ENCODE measurements at places on chromosomes 4 and X. TPM values are rescaled to one million over a fixed set of nuclear protein-coding genes. Genes with fewer than 3 reads are reported as not detected.
A peak's percentile ranks its signal among the peaks of the same experiment; 100 is the strongest.

GRCh38 chrX:106484233-106484632 lies 127.5 kb upstream of the RADX start:
- DNase-seq: no peak

- DNase-seq: peak; percentile 81
These were observed 39.8 kb upstream of the TMEM131L start for GRCh38 chr4:153426207-153426885.

DNA sequence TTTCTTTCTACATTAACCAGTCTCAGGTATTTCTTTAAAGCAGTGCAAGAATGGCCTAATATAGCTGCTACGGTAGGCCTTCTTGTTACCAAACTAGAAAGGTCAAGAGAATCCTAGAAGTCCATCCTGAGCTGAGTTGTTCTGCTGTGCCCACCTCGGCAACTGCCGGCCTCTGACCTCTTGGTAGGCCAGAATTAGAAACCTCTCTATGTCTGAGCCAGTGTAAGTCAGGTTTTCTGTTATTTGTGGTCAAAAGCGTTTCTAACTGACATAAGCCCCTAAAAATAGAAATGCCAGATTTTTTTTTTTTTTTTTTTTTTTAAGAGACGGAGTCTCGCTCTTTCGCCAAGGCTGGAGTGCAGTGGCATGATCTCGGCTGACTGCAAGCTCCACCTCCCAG lies 43.1 kb downstream of the SOWAHB start:
- DNase-seq: no peak

DNA sequence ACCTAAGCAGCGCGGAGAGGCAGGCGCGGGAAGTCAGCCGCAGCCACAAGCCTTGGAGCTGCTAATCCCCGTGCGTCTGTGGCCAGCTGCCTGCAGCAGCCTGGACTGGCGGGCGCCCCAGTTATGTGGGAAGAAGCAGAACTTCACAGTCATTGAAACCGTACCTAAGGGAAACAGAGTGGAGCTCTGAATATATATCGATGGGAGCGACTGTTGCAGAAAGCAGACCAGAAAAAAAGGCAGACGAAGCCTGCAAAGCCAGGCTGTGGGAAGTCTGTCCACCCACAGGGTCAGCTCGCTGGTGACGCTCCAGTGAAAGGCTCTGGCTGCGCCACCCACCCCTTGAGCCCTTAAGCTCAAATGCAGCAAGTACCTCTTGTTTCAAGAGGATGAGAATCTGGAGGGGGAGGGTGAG lies 24.7 kb downstream of the KCNE5 start:
- DNase-seq: no peak

DNA sequence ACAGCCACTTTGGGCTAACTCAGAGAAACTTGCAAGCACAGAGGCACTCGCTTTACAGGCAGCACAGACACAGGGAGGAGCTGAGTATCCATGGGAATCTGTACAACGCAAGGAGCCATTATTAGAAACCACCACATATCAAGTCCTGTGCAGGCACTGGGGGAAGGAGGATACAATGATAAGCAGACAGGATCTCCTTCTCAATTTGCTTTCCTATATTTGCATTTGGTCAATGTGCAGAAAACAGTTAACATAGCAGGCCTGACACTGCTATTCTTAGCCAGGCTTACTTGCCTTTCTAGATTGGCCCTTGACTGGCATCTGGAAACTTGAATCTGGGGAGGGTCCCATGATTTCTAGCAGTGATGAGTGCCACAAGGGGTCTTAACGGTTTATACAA lies 65.8 kb downstream of the TEC start:
- no peak for DNase-seq

GRCh38 chr4:56658528-56658927 lies 22.6 kb downstream of the HOPX start:
- no peak for DNase-seq

TLR10 gene
- 4.4 TPM for polyA plus RNA-seq

DNA sequence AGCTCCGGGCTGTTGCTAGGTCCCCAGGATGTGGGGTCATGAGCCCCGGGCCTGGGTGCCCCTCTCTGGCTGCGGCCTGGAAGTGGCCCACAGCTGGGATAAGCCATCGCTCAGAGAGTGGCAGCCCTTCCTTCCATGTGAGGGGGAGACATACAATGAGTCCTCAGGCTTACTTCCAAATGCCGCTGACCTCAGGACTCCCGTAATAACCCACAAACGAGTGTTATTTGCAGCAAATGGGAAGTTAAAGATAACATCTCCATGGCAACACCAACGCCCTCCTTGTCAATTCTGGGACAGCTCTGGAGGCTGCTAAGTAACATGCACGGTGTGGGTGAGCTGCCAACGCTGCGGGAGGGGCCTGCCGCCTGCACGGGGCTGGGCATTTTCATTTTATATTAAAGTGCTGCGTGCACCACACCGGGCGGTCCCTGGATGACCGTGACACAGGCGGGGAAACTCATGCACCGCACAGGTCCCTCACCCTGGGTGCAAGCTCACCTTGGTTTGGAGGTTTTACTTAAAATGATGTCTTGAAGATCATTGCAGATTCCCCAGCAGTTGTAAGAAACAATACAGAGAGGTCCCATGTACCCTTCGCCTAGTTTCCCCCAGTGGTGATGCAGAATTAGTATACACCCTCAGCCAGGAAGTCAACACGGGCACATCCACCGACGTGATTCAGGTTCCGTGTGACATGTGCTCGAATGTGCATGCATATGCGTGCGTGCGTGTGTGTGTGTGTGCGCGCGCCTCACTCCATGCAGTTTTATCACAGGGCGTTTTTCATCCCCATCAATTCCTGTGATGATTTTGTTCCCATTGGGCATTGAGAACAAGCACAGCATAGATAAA lies 79.4 kb downstream of the ABLIM2 start:
- DNase-seq: no peak

F8A3 gene
- polyA plus RNA-seq: 4.4 TPM

GRCh38 chr4:159946983-159947615 lies 844.2 kb downstream of the RAPGEF2 start:
- peak; percentile 3 for DNase-seq

GRPEL1 gene
- 20.4 TPM for polyA plus RNA-seq

DNA sequence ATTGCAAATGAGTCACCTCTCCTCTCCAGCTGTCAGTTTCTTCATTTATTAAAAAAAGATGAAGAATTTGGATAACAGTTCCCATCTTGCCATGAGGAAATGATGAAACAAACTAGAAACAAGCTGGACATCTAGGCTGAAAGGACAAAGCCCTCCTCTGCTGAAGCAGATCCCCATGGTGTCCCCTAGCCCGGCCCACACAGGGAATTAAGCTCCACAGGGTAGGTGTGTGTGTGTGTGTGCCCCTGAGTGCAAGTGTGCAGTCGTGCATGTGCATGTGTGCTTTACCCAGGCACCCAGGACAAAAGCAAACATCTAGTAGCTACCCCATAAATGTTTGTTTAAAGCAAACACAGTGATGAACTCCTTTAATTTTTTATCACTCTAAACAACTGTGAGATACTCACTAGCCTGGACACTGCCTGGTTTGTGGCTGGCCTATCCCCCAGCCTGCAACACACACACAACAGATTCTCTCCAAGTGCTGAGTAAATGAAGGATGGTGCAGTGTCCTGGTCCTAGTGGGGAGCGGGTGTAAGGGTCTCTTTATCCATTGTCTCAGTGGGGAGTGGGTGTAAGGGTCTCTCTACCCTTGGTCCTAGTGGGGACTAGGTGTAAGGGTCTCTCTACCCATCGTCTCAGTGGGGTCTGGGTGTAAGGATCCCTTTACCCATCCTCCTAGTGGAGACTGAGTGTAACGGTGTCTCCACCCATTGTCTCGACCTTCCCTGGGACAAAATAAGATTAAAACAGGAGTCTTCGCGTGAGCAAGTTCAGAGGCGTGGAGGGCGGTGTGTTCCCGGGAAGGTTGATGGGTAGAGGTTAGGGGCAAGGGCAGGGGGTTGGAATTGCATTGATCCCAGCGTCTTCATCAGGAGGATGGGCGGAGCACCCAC lies 688 bp upstream of the EVC start:
- DNase-seq: no peak

GRCh38 chrX:2799369-2799768 lies 29.4 kb upstream of the GYG2 start:
- no peak for DNase-seq

DNA sequence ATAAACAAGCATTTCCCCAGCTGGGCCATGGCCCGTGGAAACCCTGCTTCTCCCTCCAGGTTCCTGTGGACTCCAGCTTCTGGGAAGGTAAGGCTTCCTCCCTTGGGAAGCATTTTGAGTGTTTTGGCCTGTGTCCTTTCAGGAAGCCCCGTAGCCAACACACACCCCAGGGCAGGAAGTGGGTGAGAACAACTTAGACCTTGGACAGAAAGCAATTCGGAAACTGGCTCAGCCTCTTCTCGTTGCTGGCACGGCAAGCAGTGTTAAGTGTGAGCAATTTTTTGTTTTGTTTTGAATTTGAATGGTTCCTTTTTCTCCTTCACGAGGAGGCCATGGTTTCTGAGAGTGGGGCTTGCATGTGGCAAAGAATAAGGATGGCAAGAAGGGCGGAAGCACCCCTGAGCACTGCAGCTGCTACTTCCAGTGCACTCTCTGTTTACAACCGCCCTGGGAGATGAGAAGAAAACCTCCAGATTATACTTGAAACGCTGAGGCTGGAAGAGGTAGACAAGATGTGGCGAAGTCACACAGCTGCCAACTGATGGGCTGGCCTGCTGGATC lies 14.1 kb upstream of the CYTL1 start:
- peak; percentile 82 for DNase-seq

- DNase-seq: no peak
These were observed 455.3 kb downstream of the ACTRT1 start for GRCh38 chrX:127596882-127597281.

DNA sequence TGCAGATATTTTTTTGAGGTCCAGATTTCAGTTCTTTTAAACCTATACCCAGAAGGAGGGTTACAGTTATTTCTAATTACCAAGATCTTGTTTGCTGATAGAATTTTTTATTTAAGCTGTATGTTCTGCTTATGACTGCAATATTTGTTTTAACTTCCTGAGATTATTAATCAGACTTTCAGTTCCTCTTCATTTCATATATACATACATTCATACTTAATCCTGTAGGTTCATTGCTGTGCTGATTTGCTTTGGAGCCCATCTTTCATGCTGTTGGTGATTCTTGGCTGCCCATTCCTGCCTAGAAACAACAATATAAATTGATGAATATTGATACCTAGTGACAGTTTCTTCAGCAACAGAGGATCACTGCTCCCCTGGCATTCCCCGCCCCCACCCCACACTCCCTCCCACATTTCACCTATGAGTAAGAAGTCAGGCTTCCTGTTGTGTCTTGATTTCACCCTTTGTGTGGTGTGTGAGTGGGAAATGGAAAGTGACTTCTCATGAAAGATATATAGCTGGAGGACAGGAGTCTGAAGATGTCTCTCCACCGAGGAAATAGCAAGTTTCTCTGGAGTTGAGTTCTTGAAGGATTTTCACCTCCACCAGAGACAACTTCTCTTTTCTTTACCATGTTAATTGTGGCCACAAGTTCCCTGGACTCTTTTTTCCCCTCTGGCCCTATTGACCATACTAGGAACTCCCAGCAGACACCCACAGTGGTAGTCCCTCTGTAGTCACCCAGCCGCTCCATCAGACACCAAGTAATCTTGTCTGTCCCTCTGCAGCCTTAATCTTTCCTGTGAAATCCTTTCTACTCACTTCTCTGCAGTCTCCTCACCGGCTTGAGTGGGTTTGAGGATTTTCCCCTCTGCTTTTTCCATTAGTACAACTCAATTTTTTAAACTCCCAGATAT lies 118.4 kb downstream of the ASB9 start:
- DNase-seq: no peak

CSN2 gene
- polyA plus RNA-seq: 48.7 TPM

- no peak for DNase-seq
These were observed 93.6 kb downstream of the SLC34A2 start for GRCh38 chr4:25749150-25749794.

RASL11B gene
- 1.2 TPM for polyA plus RNA-seq

DNA sequence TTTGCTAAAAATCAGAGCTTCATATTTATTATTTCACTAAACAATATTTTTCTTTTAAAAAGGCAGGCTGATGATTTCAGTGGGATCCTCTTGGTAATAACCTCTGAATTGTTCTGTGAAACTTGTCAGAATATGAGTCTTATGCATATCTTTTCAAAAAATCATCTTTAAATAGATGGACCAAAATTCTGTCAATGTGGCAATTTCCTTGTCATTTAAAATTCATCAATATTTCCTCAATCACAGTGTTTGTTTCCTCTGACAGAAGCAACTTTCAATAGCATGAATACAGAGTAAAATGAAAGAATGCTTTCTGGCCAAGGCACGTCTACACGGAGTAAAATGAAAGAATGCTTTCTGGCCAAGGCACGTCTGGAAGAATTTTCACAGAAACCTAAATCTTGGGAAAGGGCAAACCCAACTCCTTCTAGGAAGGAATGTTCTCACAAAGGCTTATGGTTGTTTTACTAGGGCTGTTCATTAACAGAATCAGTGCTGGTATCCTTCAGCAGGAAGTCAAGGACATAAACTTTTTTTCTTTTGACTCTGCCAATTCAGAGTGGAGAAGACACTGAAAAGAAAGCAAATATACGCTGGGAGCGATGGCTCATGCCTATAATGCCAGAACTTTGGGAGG lies 99.0 kb upstream of the GPR34 start:
- no peak for DNase-seq

RIPPLY1 gene
- polyA plus RNA-seq: 0.05 TPM

HTRA3 gene
- polyA plus RNA-seq: 2.1 TPM

DNA sequence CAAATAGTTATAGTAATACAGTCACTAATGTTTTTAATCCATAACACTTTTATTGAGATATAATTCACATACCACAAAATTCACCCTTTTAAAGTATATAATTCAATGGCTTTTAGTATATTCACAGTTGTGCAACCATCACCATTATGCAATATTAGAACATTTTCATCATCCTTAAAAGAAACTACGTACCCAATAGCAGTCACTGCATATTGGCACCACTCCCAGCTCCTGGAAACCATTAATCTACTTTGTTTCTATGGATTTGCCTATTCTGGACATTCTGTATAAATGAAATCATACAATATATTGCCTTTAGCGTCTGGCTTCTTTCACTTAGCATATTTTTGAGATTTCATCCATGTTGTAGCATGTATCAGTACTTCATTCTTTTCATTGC lies 99.3 kb downstream of the AMMECR1 start:
- no peak for DNase-seq

DNA sequence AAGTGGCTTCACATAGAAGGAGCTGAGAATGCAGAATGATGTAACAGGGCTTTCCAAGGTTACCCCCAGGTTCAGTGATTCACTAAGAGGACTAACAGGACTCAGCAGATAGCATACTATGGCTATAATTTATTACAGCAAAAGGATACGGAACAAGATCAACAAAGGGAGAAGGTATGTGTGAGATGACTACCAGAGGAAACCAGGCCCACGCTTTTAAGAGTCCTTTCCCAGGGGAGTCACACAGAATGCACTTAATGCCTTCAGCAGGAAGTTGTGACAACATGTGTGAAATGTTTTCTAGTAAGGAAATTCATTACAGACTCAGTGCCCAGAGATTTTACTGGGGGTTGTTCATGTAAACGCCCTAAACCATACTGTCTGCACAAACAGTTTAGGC lies 373.6 kb upstream of the MAGEB2 start:
- DNase-seq: no peak

GRCh38 chr4:42610941-42611340 lies 46.0 kb downstream of the ATP8A1 start:
- no peak for DNase-seq

CENPVL3 gene
- 0.02 TPM for polyA plus RNA-seq
